ENCODE measurements at places on chromosomes 3 and 15.
A peak's percentile ranks its signal among the peaks of the same experiment; 100 is the strongest.

GRCh38 chr3:132317229-132317948 is at the start of gene ACP3:
ACP3 (plus strand) TSS chr3:132317407; CDS start chr3:132317457, 50 bp downstream.
- DNase-seq, result no peak

DNA sequence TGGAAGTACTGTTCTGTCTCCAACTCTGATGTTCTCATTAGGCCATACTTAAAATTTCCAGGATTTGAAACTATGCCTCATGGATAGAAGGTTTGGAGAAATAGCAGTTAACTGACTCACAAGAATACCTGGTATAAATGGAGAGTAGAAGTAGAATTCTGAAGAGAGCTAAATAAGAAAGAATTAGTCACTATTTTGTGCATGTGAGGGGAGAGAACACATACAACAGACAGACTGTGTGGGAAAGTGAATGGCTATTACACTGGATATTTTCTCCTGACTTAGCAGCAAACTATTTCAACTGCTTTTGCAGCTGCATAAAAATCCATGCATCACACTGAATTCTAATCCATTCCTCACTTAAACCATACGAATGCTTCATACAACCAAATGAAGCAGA is 71.3 kb downstream of the C3orf70 start:
- no peak for DNase-seq

GRCh38 chr15:39580485-39581241 is at the start of gene THBS1:
THBS1 (plus strand) TSS chr15:39581079; CDS start chr15:39581858, 779 bp downstream.
- peak; percentile 69 for DNase-seq

- DNase-seq, result no peak
These were observed 67.4 kb downstream of the SNRPN start for GRCh38 chr15:25022233-25022632.

- DNase-seq, result no peak
These were observed 35.1 kb downstream of the FBXL2 start for GRCh38 chr3:33312361-33312760.

DNA sequence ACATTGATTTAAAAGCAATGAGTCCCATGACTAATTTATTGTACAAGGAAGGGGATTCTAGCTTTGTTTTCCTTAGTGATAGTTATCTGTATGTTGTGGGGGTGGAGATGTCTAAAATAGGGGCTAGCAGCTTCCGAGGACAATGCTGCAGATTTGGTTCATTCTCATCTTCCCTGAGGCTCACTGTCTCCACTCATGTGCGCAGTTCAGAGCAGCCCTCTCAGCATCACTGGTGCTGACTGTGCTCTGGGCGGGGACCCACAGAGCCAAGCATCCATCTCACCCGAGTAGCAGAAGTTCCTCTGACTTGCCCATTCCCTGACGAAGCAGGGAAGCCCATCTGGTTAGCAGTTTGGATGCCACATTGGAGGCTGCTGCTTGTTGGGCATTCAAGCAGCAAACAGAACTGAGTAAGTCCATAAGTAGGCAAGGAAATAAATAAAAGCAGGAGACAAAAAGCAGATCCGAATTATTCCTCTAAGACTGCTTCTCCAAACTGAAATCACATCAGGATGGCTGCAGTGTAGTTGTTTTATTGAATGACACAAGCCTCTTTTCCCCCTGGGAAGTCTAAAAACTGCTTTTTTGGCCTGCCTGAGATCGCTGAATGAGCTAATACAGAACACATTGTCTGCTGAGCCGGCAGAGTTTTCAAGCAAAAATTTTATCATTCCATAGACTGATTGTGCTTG is 27.5 kb downstream of the RARB start:
- DNase-seq, result no peak

DNA sequence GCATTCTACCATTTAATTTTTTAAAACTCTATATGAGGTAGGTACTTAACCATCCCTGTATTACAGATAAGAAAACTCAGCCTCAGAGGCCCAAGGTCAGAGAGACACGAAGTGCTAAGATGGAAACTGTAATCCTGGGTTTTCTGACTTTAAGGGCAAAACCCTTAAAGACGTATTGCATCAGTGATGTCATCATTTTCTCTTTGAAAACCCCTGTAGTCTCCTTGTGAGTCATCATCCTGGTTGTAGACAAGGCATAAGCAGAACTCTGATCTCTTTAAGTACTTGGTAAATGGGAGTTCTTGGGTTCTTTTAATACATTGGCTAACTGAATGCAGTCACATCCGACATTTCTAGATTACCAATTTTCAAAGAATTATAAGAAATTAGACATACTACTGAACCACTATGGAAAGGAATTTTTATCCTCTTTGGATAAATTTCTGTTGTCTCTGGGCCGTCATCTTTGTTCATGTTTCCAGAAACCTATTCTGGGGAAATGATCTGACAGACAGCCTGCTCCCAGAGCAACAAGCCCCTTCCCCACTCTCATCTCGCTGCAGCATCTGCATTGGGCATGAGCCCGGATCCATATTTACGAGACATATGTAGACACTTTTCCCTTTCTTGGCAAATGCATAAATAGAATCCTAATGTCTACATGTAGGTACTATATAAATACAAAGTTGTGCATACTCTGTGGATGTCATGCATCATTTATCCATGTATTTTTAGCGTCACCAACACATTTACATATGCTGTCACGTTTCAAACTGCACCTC is 48.7 kb upstream of the MDFIC2 start:
- DNase-seq, result no peak

DNA sequence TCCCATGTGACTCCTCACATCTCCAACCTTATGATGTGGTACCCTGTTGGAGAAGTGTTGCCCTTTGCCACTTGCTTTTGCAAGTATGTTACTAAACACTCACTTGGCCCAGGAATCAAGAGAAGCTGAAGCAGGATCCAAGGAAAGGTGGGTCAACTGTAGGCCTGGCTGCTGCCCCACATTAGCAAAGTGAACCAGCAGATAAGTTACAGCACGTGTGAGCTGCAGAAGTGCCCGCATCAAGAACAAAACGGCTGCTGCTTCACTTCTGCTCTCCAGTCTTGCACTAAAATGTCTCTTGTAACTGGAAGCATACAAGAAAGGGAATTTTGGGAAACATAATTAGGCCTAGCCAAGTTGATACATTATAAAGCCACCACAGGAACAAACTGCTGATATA is 79.6 kb downstream of the PCOLCE2 start:
- DNase-seq, result no peak

- DNase-seq, result no peak
These were observed 283.7 kb downstream of the IL5RA start for GRCh38 chr3:2826453-2826852.

GRCh38 chr15:75107908-75108838 is 84.8 kb downstream of the PPCDC start:
- no peak for DNase-seq

- DNase-seq, result peak; percentile 67
These were observed 611 bp upstream of the SLC27A2 start for GRCh38 chr15:50181201-50181968.

- no peak for DNase-seq
These were observed 243.2 kb upstream of the VEPH1 start for GRCh38 chr3:157746391-157746790.

DNA sequence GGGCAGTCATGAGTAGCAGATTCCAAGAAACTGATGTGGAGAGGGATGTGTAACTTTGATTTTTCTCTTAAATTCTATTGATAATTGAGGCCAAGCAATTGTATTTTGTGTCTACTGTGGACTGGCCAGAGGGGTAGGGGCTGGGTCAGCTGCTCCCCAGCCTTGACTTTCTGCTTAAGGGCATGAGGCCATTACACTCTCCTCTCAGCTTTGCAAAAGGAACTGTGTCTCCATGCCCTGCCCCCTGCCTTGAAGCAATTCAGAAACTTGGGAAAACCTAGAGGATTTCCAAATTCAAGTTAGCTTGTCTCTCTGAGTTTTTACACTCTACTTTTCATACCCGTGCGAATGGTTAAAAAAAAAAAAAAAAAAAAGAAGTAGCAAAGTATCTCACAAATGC is 38.6 kb downstream of the ONECUT1 start:
- no peak for DNase-seq

DNA sequence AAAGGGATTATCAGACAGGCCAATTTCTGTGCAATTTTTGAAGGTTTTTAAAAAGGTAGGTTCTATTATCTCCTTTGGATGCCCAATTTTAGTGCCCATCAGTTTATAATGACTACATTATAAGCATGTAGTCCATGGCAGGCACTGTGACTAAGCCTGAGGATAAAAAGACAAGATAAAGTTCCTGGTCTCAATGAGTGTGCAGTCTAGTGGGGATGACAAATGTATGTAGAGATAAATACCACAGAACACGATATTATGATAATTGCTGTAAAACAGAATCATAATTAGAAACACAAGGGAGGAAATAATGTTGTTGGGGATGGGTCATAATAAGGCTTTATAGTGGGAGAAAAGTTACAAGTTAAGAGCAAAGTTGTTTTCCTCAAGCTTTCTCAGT is 163.1 kb downstream of the ZNF385D start:
- DNase-seq, result no peak

GRCh38 chr15:80452166-80452565 is 48.0 kb downstream of the ARNT2 start:
- DNase-seq, result no peak

DNA sequence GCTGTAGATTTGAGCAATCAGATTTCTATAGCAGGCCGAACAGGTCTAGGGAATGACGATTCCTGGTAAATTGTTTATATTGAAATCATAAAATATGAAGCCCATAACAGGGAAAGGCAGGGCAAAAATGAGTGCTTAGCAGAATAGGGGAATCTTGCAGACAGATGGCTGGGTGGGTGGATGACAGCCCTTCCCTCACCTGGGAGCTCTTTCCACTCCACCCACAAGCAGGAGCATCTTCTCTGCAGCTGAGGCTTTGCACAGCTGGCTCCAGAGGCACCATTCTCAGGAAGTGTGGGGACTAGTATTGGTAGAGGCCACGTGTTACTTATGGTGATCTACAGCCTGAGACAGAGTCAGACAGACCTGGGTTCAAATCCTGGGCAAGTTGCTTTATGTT is 55.9 kb upstream of the SYN2 start:
- DNase-seq, result no peak

- no peak for DNase-seq
These were observed 648 bp downstream of the ACAN start for GRCh38 chr15:88803920-88804247.

DNA sequence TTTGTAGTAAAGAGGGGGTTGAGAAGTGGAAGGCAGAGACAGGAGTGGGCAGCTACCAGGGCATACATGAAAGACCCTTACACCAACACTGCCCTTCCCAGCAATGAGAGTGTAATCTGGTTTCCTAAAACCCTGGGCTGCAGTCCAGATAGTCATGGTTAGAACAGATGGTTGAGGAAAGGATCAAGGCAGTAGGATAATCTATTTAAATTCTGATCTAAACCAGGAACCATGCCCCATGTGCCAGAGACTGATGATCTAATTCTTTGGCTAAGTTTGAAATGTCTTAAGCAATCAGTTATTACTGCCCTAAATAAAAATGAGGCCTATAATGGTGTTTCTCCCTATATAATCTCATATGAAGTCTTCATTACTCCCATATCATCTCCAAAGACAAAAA is 59.6 kb downstream of the PRTG start:
- no peak for DNase-seq

DNA sequence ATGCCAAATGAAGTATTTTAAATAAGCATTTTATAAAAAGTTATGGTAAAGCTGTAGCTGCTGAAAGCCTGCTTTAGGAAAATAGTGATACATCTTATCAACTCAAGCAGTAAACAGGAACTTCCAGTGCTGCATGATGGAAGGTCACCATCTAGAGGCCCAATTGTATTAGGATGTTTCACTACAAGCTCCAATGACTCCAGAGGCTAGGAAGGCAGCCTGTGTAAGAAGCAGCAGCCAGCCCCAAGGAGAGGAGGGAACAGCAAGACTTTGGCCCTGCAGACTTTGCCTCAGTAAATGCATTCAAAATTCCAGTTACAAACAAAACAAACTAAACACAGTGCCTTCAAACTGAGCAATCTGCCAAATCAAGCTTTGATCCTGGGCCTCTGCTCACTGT is 32.1 kb downstream of the ILDR1 start:
- DNase-seq, result no peak

DNA sequence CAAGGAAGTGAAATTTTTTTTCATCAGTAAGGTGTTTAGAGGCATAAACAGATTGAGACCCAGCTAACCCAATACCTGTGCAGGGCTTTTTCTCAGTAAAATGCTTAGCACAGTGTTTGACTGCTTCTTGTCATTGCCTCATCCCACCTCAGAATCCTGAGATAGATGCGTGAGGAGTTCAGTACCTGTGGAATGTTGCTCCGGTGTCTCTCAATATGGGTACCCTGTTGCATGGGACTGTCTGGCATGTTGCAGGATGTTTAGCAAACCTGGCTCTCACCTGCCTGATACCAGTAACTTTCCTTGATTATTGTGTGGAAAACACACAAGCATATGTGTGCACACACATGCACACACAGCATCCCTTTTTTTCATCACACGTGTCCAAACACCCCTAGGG is 128.4 kb downstream of the MCTP2 start:
- DNase-seq, result no peak

- DNase-seq, result no peak
These were observed 57.2 kb downstream of the MYO9A start for GRCh38 chr15:72060687-72061250.

DNA sequence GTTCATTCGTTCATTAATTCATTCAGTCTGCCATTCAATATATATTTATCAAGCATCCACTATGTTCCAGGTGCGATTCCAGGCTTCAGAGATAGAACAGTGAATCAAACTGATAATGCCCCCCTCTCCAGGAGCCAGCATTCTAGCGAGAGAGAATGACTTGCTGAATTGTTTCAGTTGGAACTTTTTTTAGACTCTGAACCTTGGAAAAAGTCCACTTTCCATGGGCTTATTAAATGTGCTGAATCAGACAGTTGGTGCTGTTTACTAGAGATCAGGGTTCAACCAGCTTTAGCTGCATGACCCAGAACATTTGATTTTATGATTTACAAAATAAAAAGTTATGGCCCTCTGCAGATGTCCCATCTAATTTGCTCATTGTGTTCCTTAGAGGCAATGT is 213.2 kb downstream of the THSD4 start:
- DNase-seq, result peak; percentile 57

DNA sequence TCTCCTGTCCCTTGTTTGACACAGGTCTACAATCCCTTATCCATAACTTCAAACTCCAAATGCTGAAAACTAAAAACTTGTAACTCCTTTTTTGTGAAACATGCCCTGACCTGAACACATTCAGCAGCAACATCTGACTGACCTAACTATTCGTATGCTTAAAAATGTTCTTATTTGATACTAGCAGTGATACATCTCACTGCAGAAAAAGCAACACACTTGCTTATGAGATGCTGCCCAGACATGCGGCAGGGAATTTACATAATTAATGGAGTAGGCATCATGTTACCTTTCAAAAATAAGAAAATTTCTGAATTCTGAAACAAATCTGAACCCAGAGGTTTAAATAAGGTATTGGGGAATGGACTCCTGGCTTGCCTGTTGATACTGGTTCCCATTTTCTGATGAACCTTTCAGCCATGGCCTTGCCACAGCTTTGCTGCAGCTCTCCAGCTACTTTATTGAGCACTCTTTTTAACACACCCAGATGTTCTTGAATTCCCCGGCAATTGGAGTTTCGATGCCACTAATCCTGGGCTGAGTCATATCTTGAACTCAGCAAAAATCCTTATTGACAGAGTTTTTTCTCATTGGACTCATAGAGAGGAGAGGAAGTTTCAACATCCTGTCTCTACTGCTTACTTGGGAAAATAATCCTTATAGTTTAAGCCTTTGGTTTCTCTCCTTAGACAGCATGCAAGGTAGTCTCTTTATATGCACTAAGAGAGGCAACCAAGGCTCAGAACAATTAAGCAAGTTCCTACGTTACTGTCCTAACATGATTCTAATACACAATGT is 296.6 kb upstream of the LMCD1 start:
- DNase-seq, result no peak

All from right lobe of liver (tissue), 6 donors.